Spleen (tissue), 13 donors: ENCODE measurements at places on chromosomes 4 and X.

DNA sequence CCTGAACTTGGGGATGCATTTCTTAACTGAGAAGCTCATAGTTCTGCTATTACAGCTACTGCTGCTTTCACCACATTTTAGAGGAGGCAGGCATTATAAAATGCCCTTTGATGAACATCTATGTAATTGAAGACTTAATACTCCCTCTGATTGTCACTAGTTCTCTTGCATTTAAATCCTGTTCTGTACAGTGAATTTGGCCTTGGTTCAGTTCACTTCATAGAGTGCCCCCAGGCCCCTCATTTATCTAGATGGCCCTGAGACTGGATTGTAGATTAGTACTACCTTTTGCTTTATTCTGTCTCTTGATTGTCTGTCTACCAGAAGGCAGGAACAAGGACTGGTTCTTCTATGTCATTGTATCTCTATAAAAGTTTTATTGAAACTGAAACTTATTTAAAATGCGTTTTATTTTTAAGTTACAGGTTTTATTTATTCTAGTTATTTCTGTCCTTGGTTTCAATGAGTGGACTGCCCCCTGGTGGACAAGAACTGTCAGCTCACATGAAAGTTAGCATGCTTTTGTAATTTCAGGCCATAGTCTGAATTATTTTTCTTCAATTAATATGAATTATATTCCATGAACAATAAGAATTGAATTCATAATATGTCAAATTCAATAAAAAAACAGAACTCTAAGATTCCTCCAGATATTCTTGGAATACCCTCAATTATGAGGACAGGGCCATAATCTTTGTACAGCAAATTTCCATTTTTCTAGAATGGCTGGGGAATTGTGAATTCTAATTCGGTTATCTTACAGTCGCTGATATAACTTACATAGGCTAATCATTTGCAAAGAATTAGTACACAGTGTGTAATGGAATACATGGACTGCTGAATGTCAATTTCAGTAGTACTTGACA is 47.2 kb upstream of the TMEM33 start:
- no peak for DNase-seq

- no peak for DNase-seq
Measured at GRCh38 chrX:32408389-32408788, 803.0 kb downstream of the DMD start.

GRCh38 chr4:85762529-85762871 is 287.6 kb downstream of the ARHGAP24 start:
- DNase-seq = no peak

- no peak for DNase-seq
Measured at GRCh38 chr4:19508442-19508841, 743.3 kb upstream of the SLIT2 start.

GRCh38 chrX:40457406-40457805 is 123.4 kb upstream of the ATP6AP2 start:
- DNase-seq = no peak

DNA sequence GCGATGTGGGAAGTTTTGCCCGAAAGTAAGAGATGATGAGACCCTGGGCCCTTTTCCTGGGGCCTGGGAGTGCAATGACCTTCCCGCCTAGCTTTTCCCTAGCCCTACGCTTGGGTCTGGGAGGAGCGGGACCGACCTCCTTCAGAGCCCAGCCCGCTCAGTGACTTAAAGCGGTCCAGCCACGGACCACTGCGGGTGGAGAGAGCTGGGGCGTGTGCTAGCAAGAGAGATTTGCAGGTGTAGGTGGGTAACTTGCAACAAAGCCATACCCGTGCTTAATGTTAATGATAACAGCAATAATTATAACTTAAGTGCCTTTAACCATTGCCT is 503 bp upstream of the PDE5A start:
- no peak for DNase-seq

DNA sequence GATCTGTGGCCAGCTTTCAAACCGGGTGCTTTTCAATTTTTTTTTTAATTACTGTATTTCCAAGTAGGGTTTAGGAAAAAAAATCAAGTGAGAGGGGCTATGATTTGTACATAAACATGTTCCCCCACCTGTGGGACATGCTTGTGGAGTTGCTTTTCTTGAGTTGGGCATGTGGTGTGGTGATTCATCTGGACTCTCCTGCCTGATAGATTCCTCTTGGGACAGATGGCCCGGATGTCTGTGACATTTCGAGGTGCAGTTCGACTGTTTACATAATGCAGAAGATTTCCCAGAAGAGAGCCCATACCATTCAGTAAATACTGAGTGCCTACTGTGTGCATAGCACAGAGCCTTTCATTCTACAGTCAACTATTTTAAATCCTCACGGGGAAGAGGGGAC is 49.9 kb downstream of the DOCK11 start:
- DNase-seq = no peak

DNA sequence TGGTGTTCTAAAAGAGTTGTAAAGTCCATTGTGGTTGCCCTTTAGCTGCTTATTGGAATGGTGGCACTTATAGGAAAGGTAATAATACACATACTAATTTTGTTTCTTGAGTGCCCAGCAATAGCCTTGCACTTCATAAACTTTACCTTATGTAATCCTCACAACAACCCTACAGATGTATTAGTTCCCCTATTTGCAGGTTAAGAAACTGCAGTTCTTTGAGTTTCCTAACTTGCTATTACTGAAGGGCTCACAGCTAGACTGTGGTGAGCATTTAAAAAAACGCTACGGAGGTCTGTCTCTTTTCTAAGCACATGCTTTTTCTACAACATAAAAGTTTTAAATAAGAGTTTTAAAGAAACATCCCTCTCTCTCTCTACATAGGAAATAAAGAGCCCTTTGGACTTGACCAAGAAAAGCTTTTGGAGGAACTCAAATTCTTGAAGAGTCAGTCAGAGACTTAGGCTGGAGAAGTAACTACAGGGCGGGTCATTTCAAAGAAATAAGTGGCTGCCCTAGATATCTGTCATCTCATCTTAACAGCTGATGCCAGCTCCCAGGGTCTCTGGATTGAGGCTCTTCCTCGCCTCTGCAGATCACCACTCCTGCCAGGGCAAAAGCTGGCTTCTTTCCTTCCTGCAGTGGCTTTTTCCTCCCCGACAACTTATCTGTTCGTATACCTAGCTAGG is 42.0 kb upstream of the FBXW7 start:
- DNase-seq = no peak

- DNase-seq = no peak
Measured at GRCh38 chr4:78845472-78845871, 69.3 kb downstream of the BMP2K start.

DNA sequence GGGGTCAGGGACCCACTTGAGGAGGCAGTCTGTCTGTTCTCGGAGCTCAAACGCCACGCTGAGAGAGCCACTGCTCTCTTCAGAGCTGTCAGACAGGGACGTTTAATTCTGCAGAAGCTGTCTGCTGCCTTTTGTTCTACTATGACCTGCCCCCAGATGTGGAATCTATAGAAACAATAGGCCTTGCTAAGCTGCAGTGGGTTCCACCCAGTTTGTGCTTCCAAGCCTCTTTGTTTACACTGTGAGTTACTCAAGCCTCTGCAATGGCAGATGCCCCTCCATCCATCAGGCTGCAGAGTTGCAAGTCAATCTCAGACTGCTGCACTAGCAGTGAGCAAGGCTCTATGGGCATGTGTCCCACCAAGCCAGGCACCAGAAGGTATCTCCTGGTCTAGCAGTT is 158.1 kb downstream of the DTHD1 start:
- DNase-seq = no peak

- DNase-seq = no peak
Measured at GRCh38 chr4:101014417-101014816, 332.9 kb downstream of the PPP3CA start.

DNA sequence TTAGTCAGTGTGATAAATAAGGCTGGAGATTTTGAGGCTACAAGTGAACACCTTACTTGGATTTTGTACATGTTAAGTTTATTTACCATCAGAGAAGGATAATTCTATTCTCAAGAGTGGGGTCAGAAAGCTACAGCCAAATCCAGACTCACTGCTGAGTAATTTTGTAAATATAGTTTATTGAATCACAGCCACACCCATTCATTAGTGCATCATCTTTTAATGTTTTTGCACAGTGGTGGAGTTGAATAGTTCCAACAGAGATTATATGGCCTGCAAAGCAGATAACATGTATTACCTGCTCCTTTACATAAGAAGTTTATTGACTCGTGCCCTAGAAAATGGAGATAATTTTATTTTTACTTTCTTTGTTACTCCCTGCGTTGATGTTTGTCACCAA is 60.4 kb downstream of the PCDH18 start:
- no peak for DNase-seq
